Left renal cortex interstitium (tissue), 4 donors: ENCODE measurements at places on chromosomes 2 and 18.

DNA sequence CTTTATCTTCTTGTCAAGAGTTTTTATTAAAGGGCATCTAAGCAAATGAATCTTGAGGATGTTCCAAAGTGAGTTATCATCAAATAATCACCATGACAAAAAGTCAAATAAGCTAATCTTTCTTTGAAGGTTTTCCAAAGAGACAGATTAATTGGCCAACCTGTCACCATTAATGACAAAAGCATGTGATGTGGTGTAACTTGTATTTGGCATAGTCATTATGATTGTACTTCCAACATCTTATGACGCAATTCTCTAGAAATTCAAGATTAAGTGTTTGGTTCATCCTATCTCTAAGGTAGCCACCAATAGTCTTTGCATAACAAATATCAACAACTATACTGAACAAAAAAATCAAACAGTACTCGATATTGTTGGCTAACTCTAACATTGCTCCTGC is 28.6 kb downstream of the RBMS1 start:
- DNase-seq = no peak

DNA sequence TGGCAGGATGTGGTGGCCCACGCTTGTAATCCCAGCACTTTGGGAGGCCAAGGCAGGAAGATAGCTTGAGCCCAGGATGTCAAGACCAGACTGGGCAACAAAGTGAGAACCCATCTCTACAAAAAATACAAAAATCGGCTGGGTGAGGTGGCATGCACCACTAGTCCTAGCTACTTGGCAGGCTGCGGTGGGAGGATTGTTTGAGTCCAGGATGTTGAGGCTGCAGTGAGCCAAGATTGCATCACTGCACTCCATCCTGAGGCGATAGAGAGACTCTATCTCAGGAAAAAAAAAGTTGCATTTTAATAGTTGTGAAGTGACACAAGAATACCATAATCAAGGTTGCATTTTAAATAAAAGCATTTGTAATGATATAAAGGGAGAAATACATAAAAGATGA is 124.1 kb upstream of the SLC38A11 start:
- no peak for DNase-seq

- DNase-seq = no peak
Observed at GRCh38 chr2:64914735-64915509, 74.3 kb upstream of the SLC1A4 start.

DNA sequence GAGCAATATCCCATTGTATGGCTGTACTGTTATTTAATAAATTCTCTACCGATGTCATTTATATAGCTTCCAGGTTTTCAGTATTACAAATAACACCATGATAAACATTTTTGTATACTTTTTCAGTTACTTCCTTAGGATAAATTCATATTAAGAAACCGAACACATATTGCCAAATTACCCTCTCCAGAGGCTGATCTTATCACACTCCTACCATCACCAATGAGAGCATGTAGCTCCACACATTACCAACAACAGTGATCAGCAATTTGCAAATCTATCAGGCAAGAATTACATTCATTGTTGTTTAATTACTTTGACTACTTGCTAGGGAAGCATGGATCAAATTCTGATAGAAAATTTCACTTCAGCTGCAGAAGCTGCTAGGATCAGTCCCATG is 5.8 kb upstream of the NDUFV2 start:
- DNase-seq = no peak

- no peak for DNase-seq
Observed at GRCh38 chr2:152350155-152350679, 15.2 kb downstream of the FMNL2 start.
